CD4-positive, CD25-positive, alpha-beta regulatory T cell (primary cell): ENCODE measurements at places on chromosomes 2 and 18. TPM values are rescaled to one million over a fixed set of nuclear protein-coding genes. Genes with fewer than 3 reads are reported as not detected.

CNTNAP5 gene
- not detected for total RNA-seq

DYTN gene
- not detected for total RNA-seq

FBXO41 gene
- total RNA-seq: 17.4 TPM

RNF152 gene
- 0.39 TPM for total RNA-seq

YWHAQ gene
- total RNA-seq: 160 TPM

CCDC74A gene
- total RNA-seq: 0.49 TPM

SERPINB4 gene
- total RNA-seq: not detected

PID1 gene
- not detected for total RNA-seq

COQ10B gene
- 73.9 TPM for total RNA-seq

CCDC178 gene
- not detected for total RNA-seq

UBXN2A gene
- total RNA-seq: 15.0 TPM

COL3A1 gene
- not detected for total RNA-seq

CTAGE1 gene
- not detected for total RNA-seq

TRIM43 gene
- total RNA-seq: not detected

COL5A2 gene
- total RNA-seq: 0.22 TPM

LRP2 gene
- total RNA-seq: not detected

TMEM17 gene
- total RNA-seq: not detected

SCYGR4 gene
- total RNA-seq: not detected

MEP1B gene
- total RNA-seq: 0.42 TPM

OSBPL1A gene
- total RNA-seq: 2.7 TPM
